ENCODE measurements at places on chromosomes 13 and 19. TPM values are rescaled to one million over a fixed set of nuclear protein-coding genes. Genes with fewer than 3 reads are reported as not detected.
A peak's percentile ranks its signal among the peaks of the same experiment; 100 is the strongest.

- no peak overlapping the region for H3K4me3 ChIP-seq
- no peaks in the 10 kb centered on the region for H3K4me1 ChIP-seq
- no peaks in the 10 kb centered on the region for H3K36me3 ChIP-seq
- peak; percentile 65 for DNase-seq
- no peak overlapping the region for H3K27ac ChIP-seq
- no peaks in the 10 kb centered on the region for H3K27me3 ChIP-seq
Measured at GRCh38 chr13:100269837-100270236, 180.9 kb downstream of the PCCA start.

GRCh38 chr13:48535766-48536165 lies 2.9 kb upstream of the RCBTB2 start:
- no peaks in the 10 kb centered on the region for H3K27me3 ChIP-seq
- peak; percentile 22 for DNase-seq
- no peak overlapping the region for H3K27ac ChIP-seq
- no peaks in the 10 kb centered on the region for H3K36me3 ChIP-seq
- H3K4me1 ChIP-seq: peaks cover 10% of the 10 kb centered on the region

DNA sequence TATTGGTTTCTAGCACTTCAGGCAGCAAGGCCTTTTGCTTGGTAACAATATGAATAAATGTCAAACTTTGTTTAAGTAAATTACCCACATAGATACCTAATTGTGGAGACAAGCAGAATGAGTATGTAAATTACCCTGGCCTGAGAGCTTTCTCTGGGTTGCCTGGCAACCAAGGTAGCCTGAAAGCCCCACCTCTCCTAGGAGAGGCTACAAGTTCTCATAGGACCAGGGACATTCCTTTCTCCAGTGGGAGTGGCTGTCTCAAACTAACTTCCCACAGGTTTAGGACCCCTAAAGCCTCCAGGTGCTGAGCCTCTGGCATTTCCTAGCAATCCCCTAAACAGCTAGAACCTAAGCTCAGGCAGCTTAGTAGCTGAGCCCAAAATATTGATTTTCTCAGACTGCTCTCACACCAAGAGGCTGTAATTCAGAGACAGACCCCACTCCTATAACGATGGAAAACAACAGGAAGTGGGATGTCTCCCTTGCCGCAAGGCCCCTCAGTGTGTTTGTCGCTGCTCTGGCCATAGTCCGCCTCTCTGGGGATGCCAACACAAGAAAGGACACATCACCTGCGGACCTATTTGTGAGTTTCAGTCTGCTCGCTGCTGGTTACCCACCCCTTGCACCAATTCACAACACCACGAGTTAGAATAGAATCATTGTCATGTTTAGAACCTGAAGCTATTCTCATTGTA lies 207.3 kb downstream of the DLEU7 start:
- no peak overlapping the region for H3K27ac ChIP-seq
- no peak overlapping the region for H3K4me3 ChIP-seq
- no peaks in the 10 kb centered on the region for H3K4me1 ChIP-seq
- DNase-seq: no peak
- H3K27me3 ChIP-seq: no peaks in the 10 kb centered on the region

- no peaks in the 10 kb centered on the region for H3K27me3 ChIP-seq
- H3K36me3 ChIP-seq: peaks cover 17% of the 10 kb centered on the region
- no peak overlapping the region for H3K27ac ChIP-seq
- peaks cover under 1% of the 10 kb centered on the region for H3K4me1 ChIP-seq
- H3K4me3 ChIP-seq: no peak overlapping the region
Measured at GRCh38 chr19:49859682-49860335, 7.6 kb downstream of the PNKP start.

DNA sequence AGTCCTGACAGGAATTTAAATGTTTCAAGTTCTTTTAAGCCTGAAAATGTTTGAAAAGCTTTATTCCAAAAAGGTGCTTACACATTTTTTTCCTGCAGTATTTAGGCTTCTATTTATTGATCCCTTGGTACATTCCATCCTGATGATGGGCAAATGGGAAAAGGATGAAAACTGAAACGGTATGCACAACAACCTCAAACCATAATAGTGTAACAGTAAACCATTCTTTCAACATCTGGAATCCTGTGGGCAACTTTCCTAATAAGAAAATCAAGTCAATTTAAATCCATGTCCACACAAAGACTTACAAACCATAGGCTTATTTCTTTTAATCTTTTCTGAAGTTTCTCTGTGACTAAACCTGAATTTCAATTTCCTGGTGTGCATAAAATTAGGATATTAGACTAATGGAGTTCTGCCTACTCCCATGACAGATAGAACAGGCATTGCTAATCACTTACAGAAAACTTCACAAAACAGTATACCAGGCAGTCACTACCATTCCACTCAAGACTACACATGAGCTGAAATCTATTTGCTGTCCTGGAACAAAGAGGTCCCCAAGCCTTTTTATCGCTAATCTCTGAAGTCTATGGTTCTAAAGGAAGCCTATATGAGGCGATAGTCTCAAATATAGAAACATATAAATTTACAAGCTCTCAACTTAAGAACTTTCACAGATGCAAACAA lies 103.3 kb downstream of the DLEU7 start:
- no peaks in the 10 kb centered on the region for H3K4me1 ChIP-seq
- H3K27ac ChIP-seq: no peak overlapping the region
- H3K4me3 ChIP-seq: no peak overlapping the region
- DNase-seq: no peak
- H3K36me3 ChIP-seq: no peaks in the 10 kb centered on the region

DNA sequence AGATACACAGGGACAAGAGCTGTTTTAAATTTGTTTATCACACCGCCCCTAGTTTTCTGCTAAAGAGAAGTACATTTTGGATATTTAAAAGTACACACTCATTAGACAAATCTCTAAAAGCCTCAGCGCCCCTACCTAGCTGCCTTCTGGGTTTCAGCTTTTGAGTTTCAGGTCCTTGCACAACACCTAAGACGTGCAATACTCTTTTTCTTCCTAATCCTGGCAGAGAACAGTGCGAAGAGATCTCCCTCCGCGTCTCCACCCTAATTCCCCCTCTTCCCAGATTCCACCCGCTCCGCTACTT lies 421 bp upstream of the KLF5 start:
- peak overlapping the region; percentile 61 for H3K4me3 ChIP-seq
- no peak for DNase-seq
- H3K4me1 ChIP-seq: peaks cover 25% of the 10 kb centered on the region
- no peaks in the 10 kb centered on the region for H3K27me3 ChIP-seq
- peak overlapping the region; percentile 89 for H3K27ac ChIP-seq

DNA sequence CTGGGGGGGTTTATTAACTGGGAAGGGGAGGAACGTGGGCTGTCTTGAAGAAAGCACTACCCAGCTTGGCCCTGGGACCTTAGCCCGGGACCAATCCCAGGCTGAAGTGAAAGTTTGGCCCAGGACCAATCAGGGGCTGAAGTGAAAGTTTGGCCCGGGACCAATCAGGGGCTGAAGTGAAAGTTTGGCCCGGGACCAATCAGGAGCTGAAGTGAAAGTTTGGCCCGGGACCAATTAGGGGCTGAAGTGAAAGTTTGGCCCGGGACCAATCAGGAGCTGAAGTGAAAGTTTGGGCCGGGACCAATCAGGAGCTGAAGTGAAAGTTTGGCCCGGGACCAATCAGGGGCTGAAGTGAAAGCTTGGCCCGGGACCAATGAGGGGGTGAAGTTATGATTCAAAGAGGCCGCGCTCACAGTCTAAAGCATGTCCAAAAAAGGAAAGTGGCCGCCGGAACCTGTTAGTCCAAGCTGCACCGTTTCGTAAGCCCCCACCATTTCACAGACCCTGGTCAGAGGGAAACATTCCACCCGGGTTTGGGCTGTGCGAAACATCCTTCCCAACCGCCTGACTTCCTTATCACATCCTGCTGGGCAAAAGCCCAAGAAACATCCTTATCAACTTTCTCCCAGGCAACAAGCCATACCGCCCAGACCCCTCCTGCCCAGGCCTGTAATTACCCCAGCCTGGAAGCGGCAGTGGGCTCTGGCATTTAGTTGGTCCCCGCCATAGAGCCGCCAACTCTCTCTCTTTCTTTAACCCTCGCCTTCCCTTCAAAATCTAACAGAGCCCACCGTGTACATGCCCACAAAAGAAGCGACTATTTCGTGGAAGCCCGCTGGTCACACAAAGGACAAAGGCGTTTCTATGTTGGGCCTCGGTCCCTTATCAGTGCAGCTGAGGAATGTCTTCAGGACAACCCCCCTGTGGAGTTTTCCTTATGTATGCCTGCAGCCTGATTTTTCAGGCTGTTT lies 1.1 kb downstream of the ZNF850 start:
- peaks cover 14% of the 10 kb centered on the region for H3K4me1 ChIP-seq
- H3K27me3 ChIP-seq: no peaks in the 10 kb centered on the region
- peak overlapping the region; percentile 52 for H3K4me3 ChIP-seq
- H3K27ac ChIP-seq: peak overlapping the region; percentile 58
- DNase-seq: peak; percentile 70

DNA sequence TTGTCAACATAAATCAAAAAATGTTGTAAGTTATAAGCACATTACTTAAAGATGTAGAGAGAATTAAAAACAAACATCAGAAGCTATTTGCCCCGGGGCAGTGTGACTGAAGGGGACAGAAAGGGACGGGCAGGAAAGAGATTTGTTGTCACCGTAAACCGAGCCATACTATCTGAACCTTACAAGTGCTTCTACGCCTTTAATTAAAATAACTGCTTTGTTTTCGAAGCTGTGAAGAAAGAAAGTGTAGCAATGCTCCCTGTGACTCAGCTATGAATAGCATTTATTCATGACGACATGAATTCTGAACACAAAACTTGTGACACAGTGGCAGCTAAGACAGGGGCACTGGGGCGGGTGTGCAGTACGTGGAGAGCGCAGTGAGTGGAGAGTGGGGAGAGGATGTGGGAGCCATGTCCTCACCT lies 30.0 kb downstream of the ZNF787 start:
- H3K27me3 ChIP-seq: no peaks in the 10 kb centered on the region
- no peaks in the 10 kb centered on the region for H3K4me1 ChIP-seq
- H3K36me3 ChIP-seq: no peaks in the 10 kb centered on the region
- H3K27ac ChIP-seq: no peak overlapping the region
- no peak for DNase-seq

GRCh38 chr13:73792796-73793195 lies 341.4 kb downstream of the KLF12 start:
- no peaks in the 10 kb centered on the region for H3K27me3 ChIP-seq
- H3K4me3 ChIP-seq: no peak overlapping the region
- DNase-seq: no peak

- H3K4me1 ChIP-seq: no peaks in the 10 kb centered on the region
- no peak overlapping the region for H3K27ac ChIP-seq
- H3K27me3 ChIP-seq: no peaks in the 10 kb centered on the region
Measured at GRCh38 chr13:93698016-93698613, 471.5 kb downstream of the GPC6 start.

DNA sequence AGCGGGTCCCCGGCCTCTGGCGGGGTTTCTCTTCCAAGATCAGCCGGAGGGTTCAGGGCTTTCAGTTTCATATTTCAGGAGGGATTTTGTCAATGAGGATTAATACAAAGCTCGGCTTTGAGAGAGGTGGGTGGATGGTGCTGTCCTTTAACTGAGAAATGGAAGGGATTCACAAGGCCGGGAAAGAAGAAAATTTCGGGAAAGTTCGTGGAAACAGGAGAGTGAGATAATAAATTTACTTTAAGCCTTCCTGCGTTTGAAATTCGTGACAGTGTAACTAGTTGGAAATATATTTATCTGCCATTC lies 283 bp upstream of the PARP4 start:
- H3K27me3 ChIP-seq: no peaks in the 10 kb centered on the region
- peaks cover 19% of the 10 kb centered on the region for H3K4me1 ChIP-seq
- peak overlapping the region; percentile 65 for H3K4me3 ChIP-seq
- no peak for DNase-seq
- H3K36me3 ChIP-seq: no peaks in the 10 kb centered on the region
- H3K27ac ChIP-seq: peak overlapping the region; percentile 99

- H3K4me1 ChIP-seq: peaks cover 32% of the 10 kb centered on the region
- no peaks in the 10 kb centered on the region for H3K27me3 ChIP-seq
- H3K36me3 ChIP-seq: no peaks in the 10 kb centered on the region
- H3K4me3 ChIP-seq: no peak overlapping the region
- DNase-seq: no peak
Measured at GRCh38 chr13:31923134-31923763, 108.3 kb upstream of the FRY start.

DNA sequence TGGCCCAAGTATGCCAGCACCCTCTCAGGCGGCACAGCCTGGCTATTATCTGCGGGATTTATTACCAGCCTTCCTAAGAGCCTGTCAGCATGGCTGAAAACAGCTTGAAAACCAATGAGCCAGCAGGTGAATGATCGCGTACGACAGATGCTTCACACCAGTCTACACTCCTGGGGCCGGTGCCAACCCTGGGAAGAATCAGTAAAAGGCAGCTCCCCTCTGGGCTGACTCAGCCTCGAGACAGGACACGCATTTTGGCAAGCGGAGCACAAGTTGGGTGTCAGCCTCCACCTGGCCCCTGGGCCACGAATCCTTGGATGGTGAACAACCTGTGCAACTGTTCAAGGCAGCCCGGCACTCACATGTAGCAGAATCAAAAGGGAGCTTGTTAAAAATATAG lies 15.6 kb downstream of the EMP3 start:
- no peaks in the 10 kb centered on the region for H3K27me3 ChIP-seq
- DNase-seq: peak; percentile 35
- no peak overlapping the region for H3K27ac ChIP-seq
- no peaks in the 10 kb centered on the region for H3K4me1 ChIP-seq
- no peak overlapping the region for H3K4me3 ChIP-seq
- no peaks in the 10 kb centered on the region for H3K36me3 ChIP-seq

DNA sequence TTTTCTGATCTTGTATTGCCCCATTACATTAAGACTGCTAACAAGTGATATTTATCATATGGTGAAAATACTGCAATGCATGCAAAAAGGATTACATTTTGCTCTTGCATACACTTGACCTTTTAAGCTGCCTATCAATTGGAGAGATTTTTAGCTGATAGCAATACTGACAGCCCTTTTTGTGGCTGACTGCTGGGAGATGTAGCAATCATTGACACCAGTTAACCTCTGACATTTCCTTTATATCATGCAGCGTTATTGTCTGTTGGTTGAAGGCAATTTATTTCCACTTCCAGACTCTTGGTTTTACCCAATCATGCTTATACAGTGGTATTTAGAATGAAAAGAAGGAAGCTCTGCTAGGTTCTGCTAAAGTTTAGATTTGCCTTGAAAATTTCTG lies 364.0 kb downstream of the LMO7 start:
- DNase-seq: no peak
- H3K4me3 ChIP-seq: no peak overlapping the region
- no peaks in the 10 kb centered on the region for H3K36me3 ChIP-seq
- H3K27ac ChIP-seq: no peak overlapping the region
- H3K27me3 ChIP-seq: no peaks in the 10 kb centered on the region

DNA sequence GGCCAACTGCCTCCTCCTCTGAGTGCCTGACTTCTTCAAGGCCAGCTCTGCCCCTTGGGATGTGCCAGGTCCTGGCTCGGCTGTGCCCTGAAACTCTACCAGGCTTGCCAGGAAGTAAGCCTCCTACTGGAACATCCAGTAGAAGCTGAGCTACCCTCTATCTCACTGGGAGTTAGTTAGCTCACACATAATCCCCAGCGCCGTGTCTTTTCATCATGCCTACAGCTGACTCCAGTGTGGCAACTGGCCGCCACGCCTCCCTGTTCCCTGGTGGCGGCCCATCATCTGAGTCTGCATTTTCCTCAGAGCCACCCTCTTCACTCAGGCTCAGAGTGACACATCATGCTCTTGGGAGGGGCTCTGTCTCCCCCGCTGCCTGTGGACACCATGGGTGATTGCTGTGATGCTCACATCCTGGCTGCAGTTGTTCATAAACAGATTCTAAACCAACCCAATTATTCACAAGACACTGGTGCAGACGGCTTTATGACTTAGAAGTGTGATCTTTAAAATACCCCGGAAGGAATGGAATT lies 131.9 kb upstream of the IRS2 start:
- DNase-seq: no peak
- H3K4me1 ChIP-seq: no peaks in the 10 kb centered on the region
- no peak overlapping the region for H3K4me3 ChIP-seq
- H3K27me3 ChIP-seq: no peaks in the 10 kb centered on the region

Gene CRYL1
- total RNA-seq: 32.2 TPM

Gene TJP3
- total RNA-seq: 21.4 TPM

Gene ZNF415
- total RNA-seq: 6.9 TPM

Gene TEX29
- not detected for total RNA-seq

Gene ATP4A
- 8.2 TPM for total RNA-seq
